Stimulated activated CD8-positive, alpha-beta memory T cell treated with anti-CD3 and anti-CD28 coated beads, Interleukin-7, amount 100 ng/mL, for 48 hours (primary cell): ENCODE measurements at places on chromosomes 7 and 10.

- DNase-seq: no peak
Observed at GRCh38 chr10:21519941-21520436, 5.5 kb downstream of the SKIDA1 start.

DNA sequence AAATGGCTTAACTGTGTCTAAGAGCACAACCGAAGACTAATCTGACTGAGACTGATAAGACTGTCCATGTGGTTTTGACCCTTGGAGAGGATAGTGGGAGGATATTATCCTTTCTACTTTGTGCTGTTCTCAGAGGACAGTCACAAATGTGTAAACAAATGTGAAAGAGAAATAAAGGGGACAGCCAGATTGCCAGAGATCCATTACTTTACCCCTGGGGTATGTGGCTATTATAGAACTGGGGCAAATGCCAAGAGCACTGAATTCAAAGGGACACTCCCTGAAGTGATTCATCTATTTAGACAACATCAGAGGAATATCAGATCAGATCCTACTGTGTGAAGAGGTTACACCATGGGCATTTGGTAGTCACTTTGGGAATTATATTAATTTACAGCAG is 154.7 kb downstream of the RNLS start:
- no peak for DNase-seq

- no peak for DNase-seq
Observed at GRCh38 chr10:12201543-12201942, 5.6 kb downstream of the CDC123 start.

DNA sequence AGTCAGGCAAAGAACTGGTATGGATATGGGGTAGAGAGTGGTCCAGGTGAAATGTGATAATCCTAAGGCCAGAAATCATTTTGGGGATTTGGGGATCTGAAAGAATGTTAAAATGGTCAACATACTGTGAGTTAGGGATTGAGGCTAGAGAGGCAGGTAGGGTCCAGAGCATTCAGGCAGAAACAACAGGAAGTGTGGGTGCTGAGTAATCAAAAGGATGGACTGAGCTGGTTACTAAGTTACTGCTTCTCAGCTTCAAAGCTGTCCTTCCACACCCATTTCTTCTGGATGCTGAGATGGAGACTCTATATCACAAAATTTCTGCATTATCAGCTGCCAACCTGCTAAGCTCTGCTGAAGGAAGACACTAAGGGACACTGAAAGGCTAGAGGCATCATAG is 30.6 kb upstream of the PRKCQ start:
- no peak for DNase-seq

- DNase-seq: no peak
Observed at GRCh38 chr10:28561531-28561930, 28.6 kb downstream of the WAC start.

- DNase-seq: no peak
Observed at GRCh38 chr10:16612115-16612980, 90.7 kb upstream of the C1QL3 start.

GRCh38 chr7:14807507-14807906 is 95.0 kb downstream of the DGKB start:
- DNase-seq: no peak

- DNase-seq: no peak
Observed at GRCh38 chr7:132789281-132789680, 213.0 kb upstream of the PLXNA4 start.

- DNase-seq: no peak
Observed at GRCh38 chr7:106166651-106167342, 54.7 kb upstream of the SYPL1 start.

DNA sequence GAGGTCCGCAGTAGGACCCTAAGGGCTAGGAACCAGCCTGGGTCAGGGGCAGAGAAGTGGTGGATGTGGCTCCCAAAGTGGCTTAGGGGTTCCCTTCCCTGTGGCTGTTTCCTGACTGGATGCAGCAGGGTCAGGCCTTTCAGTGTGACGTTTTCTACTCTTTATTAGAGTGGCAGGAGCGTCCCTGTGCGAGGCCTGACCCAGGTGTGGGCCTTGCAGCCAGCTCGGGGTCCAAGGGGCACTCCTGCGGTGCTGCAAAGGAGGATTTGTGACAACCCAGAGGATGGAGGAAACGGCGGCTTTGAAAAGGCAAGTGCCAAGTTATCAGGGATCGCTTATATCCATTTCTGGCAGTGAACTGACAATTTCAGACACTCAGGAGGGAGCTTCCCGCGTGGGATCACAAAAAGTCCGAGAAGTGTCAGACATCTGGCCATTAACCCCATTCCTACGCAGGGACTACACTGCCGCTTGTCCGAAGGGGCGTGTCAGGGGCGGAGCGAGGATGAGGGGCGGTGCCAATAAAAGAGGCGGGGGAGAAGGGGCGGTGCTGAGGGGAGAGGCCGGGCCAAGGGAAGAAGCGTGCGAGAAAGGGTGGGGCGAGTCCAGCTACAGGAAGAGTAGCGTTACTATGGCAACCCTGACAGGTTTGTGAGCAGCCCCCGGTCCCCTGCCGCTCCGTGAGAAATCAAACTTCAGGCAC is 98.8 kb upstream of the ZNF722 start:
- DNase-seq: peak; percentile 34

DNA sequence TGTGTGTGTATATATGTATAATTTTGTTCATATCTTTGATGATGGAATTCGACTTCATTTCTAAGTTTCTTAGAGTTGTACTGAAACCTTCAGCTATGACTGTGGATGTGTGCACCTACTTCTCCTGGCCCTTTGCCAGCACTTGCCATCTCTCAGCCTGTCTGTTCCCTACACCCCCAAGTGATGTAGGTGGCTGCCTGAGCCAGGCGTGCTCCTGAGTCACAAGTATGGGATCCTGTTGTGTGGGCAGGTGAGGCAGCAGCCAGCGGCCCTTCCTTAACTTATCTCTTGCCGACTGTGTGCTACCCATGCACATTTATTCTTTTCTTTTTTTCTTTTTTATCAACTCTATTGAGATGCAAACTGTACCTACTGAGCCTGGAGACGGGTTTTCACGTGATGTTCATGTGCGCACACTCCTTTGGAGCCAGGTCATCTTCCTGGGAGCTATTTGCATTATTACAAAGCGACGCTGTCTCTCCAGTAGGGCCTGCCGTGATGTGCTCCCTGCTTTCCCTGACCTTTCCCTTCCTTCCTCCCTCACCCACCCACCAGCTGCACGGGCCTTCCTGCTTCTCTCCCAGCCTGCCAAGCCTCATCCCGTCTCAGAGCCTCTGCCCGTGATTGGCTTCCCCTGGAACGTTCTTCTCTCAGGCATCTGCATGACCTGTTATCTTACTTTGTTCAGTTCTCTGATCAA is 31.3 kb upstream of the GALNT11 start:
- no peak for DNase-seq

GRCh38 chr7:111074748-111075146 is 16.2 kb upstream of the LRRN3 start:
- no peak for DNase-seq

DNA sequence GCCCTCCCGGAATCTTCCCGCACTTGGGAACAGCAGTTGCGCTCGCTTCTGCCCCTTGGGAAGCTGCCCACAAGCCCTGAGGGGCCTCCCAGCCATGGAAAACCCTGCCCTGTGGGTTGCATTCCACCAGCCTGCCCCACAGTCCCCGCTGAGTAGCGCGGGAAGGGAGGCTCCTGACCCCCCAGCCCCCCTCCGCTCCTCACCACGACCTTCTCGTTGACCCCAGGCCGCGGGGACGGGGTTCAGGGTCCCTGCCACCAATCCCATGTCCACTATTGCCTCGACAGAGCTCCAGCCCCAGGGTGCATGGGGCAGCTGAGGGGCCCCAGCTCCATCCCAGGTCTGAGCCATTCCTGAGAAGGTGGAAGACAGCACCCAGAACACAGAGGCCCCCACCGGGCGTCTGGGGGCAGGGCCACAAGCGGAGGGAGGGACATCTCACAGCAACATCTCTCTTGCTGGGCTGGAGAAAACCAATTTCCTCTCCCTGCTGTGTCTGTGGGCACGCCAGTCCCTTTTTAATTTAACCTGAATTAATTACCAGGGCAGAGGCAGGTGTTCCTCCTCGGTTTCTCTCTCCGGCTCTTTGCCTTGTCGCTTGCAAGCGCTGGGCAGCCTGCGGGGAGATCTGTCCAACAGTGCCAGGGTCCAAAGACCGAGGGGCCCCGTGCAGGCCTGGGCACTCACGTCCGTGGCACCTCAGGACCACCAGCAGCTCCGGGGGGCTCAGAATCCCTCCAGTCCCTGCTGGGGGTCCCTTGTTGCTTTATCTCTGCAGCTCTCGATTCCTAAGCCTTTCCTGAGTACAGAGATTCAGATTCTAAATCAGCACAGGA is 57.9 kb downstream of the FOXL3 start:
- DNase-seq: no peak

- DNase-seq: no peak
Observed at GRCh38 chr10:30553018-30553625, 76.4 kb downstream of the LYZL2 start.

DNA sequence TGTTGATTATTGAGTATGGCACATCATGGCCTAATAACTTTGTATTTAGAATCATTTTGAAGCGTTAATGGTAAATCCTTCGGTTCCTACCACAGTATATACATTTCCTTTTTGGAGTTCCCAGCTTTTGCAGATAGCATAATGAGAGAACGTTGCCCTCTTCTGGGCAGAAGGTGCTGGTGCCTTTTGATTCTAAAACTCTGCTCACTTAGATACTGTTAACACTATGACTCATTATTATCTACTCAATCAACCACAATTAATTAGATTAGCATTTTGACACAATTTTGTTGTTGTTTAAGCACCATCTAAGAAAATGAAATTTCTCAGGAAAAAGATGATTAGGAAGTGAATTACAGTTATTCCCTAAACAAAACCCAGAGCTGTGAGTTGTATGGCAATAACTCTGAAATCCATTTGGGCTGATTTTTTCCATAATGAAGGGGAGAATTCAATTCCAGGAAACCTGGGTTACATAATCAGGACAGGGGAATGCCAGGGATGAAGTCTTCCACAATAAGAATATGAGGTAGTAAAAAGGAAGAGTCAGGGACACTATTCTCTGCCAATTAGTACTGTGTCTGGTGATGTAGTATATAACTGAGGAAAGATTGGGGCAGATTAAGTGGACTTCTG is 11.5 kb upstream of the DLD start:
- DNase-seq: peak; percentile 13

GRCh38 chr10:14362104-14362503 is 31.4 kb upstream of the FRMD4A start:
- DNase-seq: no peak

DNA sequence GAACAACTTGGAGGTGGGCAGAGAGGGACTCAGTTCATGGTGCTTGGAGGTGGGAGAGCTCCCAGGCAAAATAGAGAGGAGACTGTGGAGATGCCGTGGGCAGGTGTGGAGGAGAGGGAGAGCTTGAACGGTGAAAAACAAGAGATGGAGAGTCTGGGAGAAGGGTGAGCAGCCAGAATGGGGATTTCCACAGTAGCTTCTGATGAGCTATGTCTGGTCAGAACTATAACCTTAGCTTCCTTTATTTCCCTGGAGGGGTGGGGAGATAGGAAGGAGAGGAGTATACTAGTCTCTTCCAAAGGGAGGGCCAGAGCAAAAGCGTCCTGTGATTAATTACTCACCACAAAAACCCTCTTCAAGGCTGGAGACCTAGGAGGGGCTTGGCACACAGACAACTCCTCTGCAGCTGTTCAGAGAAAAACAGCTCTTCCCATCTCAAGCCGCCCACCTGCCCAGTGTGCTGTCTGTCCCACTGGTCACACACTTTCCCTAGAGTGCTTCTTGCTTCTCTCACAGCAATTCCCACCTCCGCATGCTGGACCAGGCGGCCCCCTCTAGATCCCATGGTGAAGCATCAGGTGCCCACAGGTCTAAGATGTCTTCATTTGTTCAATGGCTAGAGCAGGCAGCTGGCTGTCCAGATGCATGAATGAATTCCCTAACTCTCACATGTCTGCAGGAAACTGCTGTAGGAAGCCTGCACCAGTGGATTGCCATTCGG is 41.9 kb downstream of the TAS2R41 start:
- DNase-seq: no peak

- no peak for DNase-seq
Observed at GRCh38 chr7:2474813-2475677, 1.2 kb downstream of the GRIFIN start.

- no peak for DNase-seq
Observed at GRCh38 chr7:85324145-85324799, 137.4 kb upstream of the SEMA3D start.

DNA sequence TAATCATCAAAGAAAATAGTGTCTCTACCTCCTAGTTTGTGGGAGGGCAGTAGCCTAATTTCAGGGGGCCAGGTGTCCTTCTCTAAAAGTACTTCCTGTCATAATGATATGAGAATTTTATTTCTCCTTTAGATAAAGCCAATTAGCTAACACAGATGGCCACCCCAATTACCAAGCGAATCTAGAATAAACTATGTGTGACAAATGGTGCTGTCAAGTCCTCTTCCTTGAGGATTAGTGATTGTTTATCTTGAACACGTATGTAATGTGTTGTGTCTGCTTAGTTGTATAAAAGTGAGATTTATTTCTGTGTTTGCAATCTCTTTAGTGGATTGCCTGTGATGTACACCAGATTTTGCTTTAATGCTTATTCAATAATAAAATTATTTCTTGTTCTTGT is 1120.0 kb downstream of the SORCS1 start:
- no peak for DNase-seq
